SJCRH30 (cell line): ENCODE measurements at places on chromosomes 3 and 15. TPM values are rescaled to one million over a fixed set of nuclear protein-coding genes. Genes with fewer than 3 reads are reported as not detected.

ZNF502 gene
- total RNA-seq, result 1.0 and 1.2 TPM in 2 replicates

MBD4 gene
- total RNA-seq, result 29.6 and 36.7 TPM in 2 replicates

GRM7 gene
- total RNA-seq, result 0.04 TPM in 1 of 2 replicates, not detected in the other

CYP8B1 gene
- not detected in 2 replicates for total RNA-seq

PLSCR4 gene
- total RNA-seq, result 4.1 and 4.4 TPM in 2 replicates

LSAMP gene
- under 0.01 and 0.02 TPM in 2 replicates for total RNA-seq

MAP4 gene
- 62.5 and 65.4 TPM in 2 replicates for total RNA-seq

GRCh38 chr15:69729167-69729748, 276.6 kb downstream of the RPLP1 start:
- H3K27ac ChIP-seq, result no peak overlapping the region
- peak; percentile 40 for DNase-seq

DNA sequence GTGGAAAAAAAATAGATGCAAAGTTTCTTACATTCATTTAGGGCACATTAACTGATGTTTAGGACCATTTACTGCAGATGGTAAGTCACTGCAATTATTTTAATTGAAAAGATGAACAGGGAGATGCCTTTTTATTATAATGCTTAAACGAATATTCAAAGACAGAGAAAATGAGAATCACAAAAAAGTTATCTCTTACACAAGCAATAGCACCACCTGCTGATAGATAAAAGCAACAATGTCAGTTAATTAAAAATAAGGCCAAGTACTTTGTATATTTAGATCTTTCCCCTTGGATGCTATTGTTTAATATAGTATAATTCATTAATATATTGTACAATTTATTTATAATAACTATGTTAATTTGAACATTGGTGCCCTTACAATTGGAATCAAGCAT, 55.9 kb downstream of the IFT80 start:
- H3K27ac ChIP-seq, result no peak overlapping the region
- no peak overlapping the region for H3K4me3 ChIP-seq
- no peaks in the 10 kb centered on the region for H3K4me1 ChIP-seq
- DNase-seq, result peak; percentile 18

GRCh38 chr15:74173380-74174218, at the start of gene ISLR:
TSS of gene ISLR (plus strand) at chr15:74173710. CDS start at chr15:74174859, 1,149 bp downstream.
- H3K4me3 ChIP-seq, result peak within 1 kb of the TSS; percentile 49
- peaks cover 54% of the 10 kb centered on the region for H3K4me1 ChIP-seq
- DNase-seq, result peak; percentile 67
- peak within 1 kb of the TSS; percentile 73 for H3K27ac ChIP-seq

GRCh38 chr3:127475391-127475790, 115.1 kb downstream of the TPRA1 start:
- no peak overlapping the region for H3K4me3 ChIP-seq
- no peak for DNase-seq
- peaks cover 9% of the 10 kb centered on the region; the same call in 1 of the 2 replicates for H3K27me3 ChIP-seq
- H3K27ac ChIP-seq, result no peak overlapping the region
- no peaks in the 10 kb centered on the region for H3K4me1 ChIP-seq
- H3K36me3 ChIP-seq, result no peaks in the 10 kb centered on the region

- H3K27me3 ChIP-seq, result no peaks in the 10 kb centered on the region
- DNase-seq, result no peak
- no peak overlapping the region for H3K27ac ChIP-seq
- H3K36me3 ChIP-seq, result no peaks in the 10 kb centered on the region
- peaks cover 2% of the 10 kb centered on the region; the same call in 1 of the 2 replicates for H3K4me1 ChIP-seq
- no peak overlapping the region for H3K4me3 ChIP-seq
Observed at GRCh38 chr3:153963012-153963411, 158.2 kb upstream of the ARHGEF26 start.

GRCh38 chr15:63408524-63408923, 26.9 kb upstream of the CA12 start:
- peaks cover 11% of the 10 kb centered on the region for H3K4me1 ChIP-seq
- H3K27ac ChIP-seq, result no peak overlapping the region
- no peak overlapping the region for H3K4me3 ChIP-seq

DNA sequence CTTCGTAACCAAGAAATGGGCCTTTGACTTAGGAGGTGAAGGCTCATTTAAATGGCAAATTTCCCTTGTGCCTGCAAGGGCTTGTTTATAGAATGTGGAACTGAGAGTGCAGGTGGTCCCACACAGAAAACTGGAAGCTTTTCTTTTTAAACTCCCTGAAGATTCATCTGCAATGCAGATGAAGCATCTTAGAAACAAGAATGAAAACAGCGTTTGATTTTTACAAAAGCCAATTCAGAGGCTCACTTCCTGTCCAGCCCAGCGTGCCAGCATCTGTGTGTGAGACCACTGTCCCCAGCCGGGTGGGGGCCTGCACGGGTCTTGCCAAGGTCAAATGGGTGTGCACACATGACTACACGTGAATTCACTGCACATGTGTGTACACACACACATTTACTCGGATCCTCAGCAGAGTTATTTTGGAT, 94.7 kb downstream of the LINGO1 start:
- no peaks in the 10 kb centered on the region for H3K36me3 ChIP-seq
- H3K27ac ChIP-seq, result no peak overlapping the region
- H3K4me1 ChIP-seq, result 0 out of 2 replicates have a peak, but pooled peaks cover 3% of the 10 kb centered on the region
- no peaks in the 10 kb centered on the region for H3K27me3 ChIP-seq
- no peak for DNase-seq

DNA sequence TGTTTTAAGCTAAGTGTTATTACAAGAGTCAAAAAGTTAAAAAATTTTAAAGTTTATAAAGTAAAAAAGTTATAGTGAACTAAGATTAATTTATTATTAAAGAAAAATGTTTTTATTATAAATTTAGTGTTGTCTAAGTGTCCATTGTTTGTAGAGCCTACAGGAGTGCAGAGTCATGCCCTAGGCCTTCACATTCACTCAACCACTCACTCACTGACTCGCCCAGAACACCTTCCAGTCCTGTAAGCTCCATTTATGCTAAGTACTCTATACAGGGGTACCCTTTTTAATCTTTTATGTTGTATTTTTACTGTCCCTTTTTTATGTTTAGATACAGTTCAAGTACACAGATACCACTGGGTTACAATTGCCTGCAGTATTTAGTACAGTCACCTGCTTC, 37.2 kb downstream of the EEFSEC start:
- no peak overlapping the region for H3K4me3 ChIP-seq
- H3K36me3 ChIP-seq, result no peaks in the 10 kb centered on the region
- DNase-seq, result no peak
- no peaks in the 10 kb centered on the region for H3K27me3 ChIP-seq

- H3K4me1 ChIP-seq, result no peaks in the 10 kb centered on the region
- no peak overlapping the region for H3K4me3 ChIP-seq
- H3K36me3 ChIP-seq, result no peaks in the 10 kb centered on the region
- no peaks in the 10 kb centered on the region for H3K27me3 ChIP-seq
- DNase-seq, result no peak
Observed at GRCh38 chr15:86555939-86556338, 476.3 kb downstream of the AGBL1 start.

- no peak for DNase-seq
- H3K4me3 ChIP-seq, result no peak overlapping the region
- H3K27me3 ChIP-seq, result 0 out of 2 replicates have a peak, but pooled peaks cover 4% of the 10 kb centered on the region
- H3K36me3 ChIP-seq, result no peaks in the 10 kb centered on the region
Observed at GRCh38 chr15:45650889-45651525, 16.2 kb downstream of the SQOR start.
